NCI-H2171 (cell line): ENCODE measurements at places on chromosomes 3 and 15.

DNA sequence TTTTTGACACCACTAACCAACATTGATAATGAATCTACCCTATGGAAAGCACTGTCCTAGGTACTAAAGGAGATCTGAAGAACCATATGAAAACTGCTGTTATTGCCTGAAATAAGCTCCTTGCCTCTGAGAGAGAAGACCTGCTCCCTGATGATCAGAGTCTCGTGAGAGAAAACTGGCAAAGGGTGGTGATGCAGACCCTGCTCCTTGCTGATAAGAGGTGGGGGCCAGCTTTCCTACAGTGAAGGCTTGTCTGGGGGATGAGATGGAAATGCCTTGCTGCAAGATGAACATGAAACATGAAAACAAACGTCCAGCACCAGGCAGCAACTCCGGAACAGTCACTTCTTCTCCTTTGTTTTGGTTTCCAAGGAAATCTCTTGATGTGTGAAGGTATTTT, 31.9 kb downstream of the RASGRP1 start:
- no peak for DNase-seq

GRCh38 chr3:97658668-97659285, 105.8 kb upstream of the ARL6 start:
- peak; percentile 44 for DNase-seq

DNA sequence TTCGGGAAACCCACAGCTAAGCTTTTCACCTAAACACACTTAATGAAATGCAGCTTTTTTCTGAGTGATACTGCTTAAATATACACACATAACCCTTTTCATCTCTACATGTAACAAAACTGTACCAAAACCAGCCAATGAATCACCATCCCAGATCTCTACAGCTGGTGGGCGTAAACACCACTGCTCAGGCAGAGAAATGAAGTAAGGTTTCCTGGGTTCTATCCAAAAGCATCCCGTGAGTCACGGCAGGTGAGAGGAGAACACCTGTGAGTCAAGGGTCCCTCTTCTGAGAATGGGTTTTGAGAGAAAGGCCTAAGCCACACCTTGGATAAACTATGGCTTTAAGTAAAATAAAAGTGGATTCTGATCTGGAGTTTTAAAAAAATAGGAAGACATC, 2.6 kb downstream of the CLDN1 start:
- DNase-seq = no peak

GRCh38 chr3:67587811-67588210, 66.6 kb downstream of the SUCLG2 start:
- no peak for DNase-seq

GRCh38 chr15:65258375-65259262, 28.1 kb downstream of the PARP16 start:
- no peak for DNase-seq

DNA sequence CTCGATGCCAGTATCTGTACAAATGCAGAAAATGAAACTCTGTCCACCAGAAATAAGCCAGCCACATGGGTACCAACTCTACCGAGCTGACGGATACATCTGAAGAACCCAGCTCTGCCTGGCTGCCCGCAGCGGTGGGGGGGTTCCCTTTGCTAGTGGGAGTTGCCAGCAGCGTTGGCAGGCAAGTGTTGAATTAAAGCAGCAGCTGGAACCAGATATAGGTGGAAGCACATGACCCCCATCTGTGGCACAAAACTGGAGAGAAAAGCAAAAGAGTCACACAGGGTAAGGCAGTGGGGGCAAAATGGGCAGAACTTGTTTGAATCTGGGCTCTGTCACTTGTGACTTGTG, 17.9 kb downstream of the CRYGS start:
- DNase-seq = peak; percentile 10

GRCh38 chr3:13812034-13812471, 67.8 kb downstream of the WNT7A start:
- no peak for DNase-seq

GRCh38 chr3:129402210-129402609, 26.2 kb downstream of the EFCAB12 start:
- DNase-seq = no peak

DNA sequence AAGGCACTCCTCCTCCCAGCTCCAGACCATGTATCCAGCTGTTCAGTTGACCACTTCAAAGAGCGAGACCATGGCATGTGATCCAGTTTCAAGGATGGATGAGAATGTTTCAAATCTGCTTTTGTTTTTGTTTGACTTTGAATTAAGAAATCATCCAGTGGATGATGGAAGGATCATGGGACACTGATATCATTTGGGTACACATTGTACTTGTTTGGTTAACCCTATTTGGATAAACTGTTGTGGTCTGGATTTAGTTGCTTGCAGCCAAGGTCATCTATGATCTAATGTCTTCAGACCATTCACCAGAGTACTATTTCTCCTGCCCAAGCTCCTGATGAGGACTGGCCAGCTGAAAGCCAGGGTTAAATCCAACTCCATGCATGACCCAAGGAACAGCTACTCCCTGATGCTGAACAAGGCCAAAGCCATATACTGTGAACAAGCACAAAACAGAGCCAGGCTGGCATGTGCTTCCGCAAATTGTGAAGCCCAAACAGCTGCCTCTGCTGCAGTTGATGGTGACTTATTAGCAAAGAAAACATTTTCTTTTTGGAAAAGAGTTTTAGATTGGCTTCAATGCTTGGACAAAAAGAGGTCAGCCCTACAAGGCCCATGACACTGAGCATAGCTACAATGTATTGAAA, 5.2 kb upstream of the ADAMTS17 start:
- no peak for DNase-seq

DNA sequence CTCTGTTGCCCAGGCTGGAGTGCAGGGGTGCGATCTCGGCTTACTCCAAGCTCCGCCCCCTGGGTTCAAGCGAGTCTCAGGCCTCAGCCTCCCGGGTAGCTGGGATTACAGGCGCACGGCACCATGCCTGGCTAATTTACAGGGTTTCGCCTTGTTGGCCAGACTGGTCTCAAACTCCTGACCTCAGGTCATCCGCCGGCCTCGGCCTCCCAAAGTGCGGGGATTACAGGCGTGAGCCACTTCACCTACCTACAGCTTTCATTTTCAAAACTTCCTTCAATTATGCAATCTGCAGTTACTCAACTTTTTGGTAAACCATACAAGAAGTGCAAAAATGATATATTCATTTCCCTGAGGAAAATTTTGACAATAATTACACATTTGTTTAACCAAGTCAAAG, 14.0 kb downstream of the NANOGP8 start:
- DNase-seq = no peak

DNA sequence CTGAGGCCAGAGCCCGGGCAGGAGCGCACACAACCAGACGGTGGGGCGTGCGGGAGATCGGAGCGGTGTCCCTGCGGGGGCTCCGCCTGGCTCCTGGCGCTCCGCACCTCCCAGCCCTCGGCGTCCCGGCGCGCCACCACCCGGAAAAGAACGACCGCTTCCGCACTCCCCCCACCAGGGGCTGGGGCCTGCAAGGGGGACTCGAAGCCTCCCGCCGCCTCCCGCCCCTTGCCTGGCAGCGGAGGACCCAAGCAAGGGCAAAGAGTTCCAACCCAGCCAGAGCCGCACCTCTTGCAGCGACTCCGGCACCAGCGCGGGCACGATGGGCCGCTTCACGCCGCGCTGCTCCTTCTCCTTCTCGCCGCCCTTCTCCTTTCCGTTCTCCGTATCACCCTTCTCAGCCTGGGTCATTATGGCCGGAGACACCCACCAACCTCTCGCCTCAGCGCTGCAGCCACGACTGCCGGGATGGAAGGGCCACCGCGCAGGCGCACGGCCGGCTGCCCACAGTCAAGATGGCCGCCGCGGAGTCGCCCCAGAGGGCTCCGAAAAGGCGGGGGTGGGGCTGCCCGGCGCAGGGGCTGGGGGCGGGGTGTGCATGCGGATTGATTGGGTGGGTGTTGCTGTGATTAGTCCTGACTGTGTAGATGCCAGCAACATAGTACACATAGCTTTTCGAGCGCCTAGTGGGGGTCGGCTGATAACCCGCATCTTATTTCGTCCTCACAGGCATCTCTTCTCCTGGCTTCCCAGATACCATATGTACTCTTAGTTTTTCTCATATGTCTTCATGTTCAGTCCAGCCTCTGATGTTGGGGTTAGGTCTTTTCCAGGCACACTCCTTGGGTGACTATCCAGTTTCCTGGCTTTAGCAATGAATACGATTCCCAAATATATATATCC, at the start of gene ACTR8:
Gene ACTR8, minus strand, starts transcription at position 462 of the 903 bp plus-strand sequence. Its CDS starts 51 bp downstream, at position 411.
- DNase-seq = peak; percentile 61

- DNase-seq = no peak
These were observed 83.9 kb upstream of the TSC22D2 start for GRCh38 chr3:150324245-150324644.

DNA sequence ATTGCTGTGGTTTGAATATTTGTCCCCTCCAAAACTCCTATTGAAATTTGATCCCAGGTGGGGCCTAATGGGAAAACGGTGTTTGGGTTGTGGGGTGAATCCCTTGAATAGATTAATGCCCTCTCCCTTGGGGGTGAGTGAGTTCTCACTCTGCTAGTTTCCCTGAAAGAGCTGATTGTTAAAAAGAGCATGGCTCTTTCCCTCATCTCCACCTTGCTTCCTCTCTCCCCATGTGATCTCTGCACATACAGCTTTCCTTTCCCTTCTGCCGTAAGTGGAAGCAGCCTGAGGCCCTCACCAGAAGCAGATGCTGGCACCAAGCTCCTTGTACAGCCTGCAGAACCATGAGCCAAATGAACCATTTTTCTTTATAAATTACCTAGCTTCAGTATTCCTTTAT, 394.9 kb upstream of the WNT5A start:
- DNase-seq = no peak

GRCh38 chr15:67768313-67768977, 56.9 kb upstream of the SKOR1 start:
- no peak for DNase-seq
